ENCODE measurements at places on chromosomes 7 and 10.

DNA sequence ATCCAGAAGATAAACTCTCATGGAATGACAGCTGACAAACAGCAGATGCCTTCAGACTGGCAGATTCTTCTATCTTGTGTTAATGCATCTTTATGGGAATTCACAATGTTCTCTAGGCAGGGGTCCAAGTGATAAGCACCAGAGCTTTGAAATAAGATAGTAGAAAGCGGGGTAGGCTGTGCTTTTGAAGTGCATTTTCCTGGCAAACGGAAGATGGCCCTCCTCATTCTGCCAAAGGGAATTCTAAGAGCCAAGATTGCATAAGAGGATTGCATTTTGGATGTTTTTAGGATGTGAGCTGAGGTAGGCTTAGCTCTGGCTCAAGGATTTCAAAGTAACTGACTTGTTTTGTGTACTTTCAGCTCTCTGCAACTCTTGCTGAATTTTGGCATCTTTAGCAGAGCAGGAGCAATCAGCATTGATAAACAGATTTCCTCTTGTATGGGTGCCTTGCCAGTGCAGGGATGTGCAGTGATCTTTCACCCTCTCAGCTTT lies 298.5 kb upstream of the KLF6 start:
- DNase-seq = no peak

DNA sequence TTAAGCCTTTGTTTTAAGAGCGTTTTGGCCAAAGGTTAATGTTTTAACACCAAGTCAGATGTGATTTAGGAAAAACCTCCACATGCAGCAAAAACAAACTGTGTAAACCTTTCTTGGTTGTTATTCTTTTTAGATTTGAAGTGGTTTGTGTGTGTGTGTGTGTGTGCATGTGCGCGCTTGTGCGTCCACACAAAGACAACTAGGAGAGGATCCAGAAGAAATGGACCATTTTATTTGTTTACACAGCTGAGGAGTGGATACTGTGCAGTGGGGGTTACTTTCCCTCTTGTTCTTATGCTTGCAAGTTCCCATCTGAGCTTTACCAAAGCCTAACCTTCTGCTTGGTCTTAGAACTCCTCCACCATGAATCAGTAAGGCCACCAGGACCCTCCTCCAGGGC lies 20.0 kb downstream of the TCF7L2 start:
- no peak for DNase-seq

DNA sequence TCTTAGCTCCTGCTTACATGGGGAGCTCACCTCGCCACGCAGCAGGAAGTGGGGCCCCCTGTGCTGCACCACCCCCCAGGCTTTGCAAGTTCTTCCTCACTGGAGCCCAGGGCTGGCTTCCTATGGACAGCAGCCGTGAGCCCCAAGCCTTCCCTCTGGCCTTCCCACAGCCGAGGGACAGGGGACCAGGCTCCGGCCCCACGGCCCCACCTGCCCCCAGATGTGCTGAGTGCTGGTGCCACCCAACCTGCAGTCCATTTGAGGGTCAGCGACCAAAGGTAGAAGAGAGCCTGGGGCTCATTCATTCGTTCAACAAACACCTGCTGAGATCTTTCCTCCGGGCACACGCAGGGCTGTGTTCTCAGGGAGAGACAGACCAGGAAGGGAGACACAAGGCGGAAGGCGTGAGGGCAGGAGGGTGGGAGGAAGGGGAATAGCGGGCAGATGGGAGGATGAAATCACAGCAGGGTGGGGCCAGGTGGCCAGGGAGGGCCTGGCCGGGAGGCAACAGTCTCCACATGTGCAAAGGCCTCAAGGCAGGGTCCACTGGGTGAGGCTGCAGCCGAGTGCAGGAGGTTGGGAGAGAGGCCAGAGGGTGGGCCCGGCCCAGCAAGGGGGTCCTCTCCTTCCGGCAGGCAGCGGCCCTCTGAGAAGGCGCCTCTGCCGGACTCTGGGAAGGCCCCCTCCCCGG lies 100.1 kb downstream of the FOXL3 start:
- no peak for DNase-seq

DNA sequence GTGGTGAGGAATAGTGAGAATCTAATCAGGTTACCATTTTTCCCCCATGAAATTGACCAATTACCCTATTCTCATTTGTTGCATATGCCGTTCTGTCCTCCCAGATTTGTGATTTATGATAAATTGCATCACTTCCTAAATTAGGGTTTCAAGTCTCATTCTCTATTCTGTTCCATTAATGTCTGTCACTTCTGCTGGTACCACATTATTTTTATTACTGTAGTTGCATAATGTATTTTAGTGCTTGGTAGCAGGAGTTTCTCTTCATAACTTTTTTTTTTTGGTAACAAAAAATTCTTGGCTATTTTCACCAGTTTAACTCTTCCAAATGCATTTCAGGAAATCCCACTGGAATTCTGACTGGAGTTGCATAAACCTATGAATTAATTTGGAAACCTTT lies 44.0 kb upstream of the FAM133B start:
- no peak for DNase-seq

- no peak for DNase-seq
Measured at GRCh38 chr7:158365267-158365666, 222.4 kb downstream of the PTPRN2 start.

GRCh38 chr7:138249975-138250374 lies 173.7 kb downstream of the AKR1D1 start:
- DNase-seq = no peak

- no peak for DNase-seq
Measured at GRCh38 chr10:79045566-79046175, 23.1 kb upstream of the ZMIZ1 start.

DNA sequence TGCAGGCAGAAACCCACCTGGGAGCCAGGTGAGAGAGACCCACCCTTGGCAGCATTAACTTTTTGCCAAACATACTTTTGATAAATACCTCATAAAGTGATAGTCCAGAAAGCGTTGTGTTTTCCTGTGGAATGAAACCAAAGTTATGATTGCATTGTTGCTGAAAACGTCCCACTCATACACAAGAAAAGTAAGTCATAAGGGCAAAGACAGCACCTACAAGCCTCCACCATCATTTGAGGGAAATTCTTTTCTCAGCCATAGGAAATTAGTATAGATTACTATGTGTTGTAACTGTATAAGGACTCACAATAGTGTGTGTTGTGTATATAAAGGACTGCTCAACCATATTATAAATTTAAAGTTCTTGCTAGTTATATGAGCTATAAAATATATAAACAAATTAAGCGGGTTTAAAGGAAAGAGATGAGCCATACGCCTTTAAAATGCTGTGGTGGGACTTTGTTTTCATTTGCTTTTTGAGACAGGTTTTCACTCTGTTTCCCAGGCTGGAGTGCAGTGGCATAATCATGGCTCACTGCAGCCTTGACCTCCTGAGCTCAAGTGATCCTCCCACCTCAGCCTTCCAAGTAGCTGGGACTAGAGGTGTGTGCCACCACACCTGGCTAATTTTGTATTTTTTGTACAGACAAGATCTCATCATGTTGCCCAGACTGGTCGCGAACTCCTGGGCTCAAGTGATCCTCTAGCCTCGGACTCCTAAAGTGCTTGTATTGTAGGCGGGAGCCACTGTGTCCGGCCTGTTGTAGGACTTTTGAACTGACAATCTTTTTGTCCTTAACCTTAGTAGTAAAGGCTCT lies 160.8 kb downstream of the PKD1L1 start:
- no peak for DNase-seq

DNA sequence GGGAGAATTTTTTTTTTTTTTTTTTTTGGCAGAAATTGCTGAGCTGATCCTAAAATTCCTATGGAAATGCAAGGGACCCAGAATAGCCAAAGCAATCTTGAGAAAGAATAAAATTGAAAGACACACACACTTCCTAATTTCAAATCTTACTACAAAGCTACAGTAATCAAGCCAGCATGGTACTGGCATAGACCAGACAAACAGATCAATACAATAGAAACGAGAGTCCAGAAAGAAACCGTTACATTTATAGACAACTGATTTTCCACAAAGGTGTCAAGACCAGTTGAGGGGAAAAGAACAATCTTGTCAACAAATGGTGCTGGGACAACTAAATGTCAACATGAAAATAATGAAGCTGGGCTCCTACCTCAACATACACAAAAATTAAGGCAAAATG lies 34.5 kb downstream of the LARP4B start:
- DNase-seq = no peak

GRCh38 chr7:115319541-115319940 lies 397.6 kb downstream of the MDFIC start:
- no peak for DNase-seq

DNA sequence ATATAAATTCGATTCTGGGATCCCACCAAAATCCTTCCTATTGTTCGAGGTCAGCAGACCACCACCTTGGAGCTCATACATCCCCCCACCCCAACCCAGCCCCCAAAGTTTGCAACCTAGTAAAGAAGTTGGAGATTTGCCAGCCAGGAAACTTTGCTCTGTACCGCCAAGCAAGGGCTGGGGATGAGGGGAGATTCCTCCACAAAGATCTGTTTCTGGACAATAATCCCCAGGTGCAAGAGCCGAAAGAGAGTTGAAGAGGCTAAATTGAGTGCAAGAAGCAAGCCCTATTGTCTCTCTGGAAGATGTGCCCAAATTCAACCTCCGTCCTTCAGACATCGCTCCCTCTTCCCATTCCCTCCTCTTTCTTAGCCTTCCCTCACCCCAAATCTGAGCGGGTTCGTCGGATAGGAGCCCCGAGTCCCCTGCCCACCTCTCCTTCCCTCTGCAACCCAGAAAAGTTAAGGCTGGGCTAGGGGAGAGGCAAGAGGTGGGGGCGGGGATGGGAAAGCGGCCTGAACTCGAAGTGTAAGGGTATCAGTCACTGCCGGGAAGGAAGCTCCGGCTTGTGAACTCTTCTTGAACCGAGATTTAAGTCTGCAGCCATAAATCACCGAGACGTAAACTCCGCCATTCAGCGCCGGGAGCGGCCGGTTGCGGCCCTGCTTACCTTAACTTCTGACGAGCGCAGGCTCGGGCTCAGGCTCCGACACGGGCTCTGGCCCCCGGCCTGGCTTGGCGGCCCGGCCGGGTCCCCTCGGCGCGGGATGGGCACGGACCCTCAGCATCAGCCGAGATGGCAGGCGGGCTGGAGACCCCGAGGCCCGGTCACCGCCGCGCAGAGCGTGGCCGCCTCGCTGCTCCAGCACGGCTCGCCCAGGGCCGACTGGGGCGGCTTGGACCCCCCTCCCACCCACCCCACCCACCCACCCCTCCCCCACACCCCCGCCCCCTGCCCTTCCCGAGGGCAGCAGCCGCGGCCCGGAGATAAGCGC lies 10.8 kb upstream of the HOXA2 start:
- peak; percentile 75 for DNase-seq

DNA sequence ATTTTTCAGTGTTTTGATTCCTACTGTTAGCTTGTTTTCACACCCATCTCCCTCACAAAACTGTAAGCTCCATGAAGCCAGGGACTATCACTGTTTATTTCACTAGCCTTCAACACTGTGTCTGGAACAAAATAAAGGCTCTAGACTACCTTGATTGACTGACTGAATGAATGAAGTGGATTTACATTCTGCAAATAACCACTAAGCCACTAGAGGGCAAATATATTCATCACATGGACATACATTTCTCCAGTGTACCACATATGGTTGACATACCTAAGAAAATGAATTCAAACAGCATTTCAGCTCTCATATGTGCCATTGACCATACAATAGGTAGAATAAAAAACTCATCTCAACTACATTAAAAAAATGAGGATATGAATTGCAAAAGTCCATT lies 185.9 kb downstream of the RAB11FIP2 start:
- DNase-seq = peak; percentile 43

DNA sequence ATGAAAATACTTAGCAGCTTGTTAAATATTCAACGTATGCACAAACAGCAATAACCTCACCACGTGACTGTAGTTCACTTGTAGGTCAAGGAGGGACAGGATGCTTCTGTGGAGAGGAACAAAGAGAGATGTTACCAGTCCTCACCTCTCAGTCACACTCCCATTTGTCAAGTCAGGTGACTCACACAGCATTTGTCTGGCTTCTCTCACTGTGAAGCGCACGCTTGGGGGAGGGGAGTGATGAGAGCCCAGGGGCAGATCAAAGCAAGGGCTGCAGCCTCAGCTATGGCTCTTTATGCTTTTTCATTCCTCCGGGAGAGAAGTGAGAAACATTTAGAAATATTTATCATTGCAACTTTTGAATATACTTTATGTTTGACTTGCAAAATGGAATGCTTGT lies 2.9 kb upstream of the RBM20 start:
- DNase-seq = peak; percentile 60

DNA sequence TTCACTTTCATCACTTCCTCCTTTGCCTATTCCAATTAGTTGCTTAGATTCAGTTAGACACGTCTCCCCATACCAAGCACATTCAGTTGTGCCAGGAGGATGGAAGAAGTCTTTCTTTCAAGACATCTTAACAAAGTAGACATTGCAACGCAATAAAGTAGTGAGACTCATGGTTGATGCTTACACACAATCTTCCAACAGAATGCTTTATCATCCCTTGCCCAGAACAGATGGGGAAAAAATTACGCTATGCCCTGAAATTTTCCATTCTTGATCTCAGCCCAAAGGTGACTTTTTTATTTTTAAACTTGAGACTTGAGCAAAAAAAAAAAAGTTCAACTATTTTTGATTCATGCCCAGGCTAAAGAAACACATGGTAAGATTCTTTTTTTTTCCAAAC lies 74.9 kb downstream of the KCNMA1 start:
- no peak for DNase-seq

GRCh38 chr7:157318015-157318706 lies 18.6 kb upstream of the DNAJB6 start:
- no peak for DNase-seq

GRCh38 chr7:100801833-100802568 lies 25.3 kb downstream of the EPHB4 start:
- peak; percentile 98 for DNase-seq

- DNase-seq = peak; percentile 57
Measured at GRCh38 chr10:126252884-126253610, 135.2 kb downstream of the ADAM12 start.

- no peak for DNase-seq
Measured at GRCh38 chr10:47099474-47099873, 188.2 kb downstream of the PTPN20 start.

DNA sequence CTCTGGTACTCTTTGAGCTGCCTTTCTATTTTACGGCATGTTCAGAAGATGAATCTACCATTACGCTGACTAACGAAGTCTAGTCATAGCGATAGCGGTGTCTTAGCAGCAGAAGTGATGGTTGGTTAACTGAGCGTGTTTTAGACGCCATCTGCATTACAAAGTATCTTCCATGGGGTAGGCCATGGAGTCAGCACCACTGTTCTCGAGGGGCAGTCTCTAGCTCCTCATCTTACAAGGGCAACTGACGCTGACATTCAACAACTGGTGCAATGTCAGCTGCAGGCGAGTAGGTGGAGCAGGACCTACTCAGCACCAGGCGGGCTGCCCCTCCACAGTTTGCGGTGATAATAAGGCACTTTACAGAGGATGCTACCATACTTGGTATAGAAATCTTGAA lies 88.7 kb downstream of the ADARB2 start:
- no peak for DNase-seq

Data from SJCRH30 (cell line).